ENCODE measurements at places on chromosomes 7 and 10.

DNA sequence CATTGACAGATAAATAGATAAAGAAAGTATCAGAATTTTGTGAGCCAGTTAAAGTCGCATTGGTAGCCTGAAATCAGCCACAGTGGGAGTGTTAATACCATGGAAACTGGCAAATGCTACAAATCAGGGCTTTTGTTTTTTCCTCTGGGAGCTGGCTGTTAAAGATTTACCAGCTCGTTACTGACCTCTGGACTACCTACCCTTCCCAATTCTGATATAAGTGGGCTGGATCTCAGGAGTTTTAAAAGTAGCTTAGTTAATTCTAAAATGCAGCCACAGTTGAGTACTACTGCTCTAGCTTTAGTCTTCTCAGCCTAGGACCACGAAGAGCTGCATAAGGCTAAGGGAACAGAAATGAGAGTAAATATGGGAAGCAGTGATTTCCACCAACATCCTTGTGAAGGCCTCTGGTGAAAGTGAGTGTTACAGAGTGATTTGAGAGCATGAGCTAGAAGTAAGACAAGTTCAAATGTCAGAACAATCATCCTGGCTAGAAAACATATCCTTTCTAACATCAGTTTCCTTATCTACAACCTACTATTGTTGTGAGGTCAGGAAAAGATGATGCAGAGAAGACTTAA, 53.2 kb downstream of the A1CF start:
- DNase-seq = no peak

DNA sequence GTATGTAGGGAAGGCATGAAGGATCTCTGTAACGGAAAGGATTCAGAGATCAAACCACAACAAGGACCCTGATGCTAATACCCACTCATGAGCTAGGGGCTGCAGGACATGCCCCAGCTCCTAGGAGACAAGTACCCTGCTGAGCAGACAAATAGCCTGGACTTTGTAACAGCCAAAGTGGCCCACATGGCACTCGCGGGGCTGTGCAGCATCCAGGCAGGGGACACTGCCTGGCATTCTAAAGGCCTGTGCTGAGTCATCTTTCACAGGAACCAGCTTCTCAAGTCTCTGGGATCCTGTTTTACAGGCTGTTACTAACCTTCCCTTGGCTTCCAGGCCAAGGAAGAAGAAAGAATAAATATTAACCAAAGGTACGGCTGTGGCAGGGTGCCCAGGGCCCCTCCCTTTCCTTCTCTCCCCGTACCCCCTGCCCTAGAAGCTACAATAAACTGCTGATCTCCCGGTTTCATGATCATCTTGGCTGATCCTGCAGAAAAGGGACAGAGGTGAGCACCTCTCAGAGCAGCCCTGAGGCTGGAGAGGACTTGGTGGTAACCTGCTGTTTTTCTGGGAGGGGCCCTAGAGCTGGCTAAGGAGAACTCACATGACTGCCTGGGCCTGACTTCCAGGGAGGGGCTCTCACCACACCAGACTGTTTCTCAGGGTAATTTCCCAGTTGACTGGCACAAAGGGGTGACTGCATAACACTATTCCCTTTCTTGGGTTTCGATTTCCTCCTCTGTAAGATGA, 4.2 kb upstream of the RPEL1 start:
- DNase-seq = no peak

DNA sequence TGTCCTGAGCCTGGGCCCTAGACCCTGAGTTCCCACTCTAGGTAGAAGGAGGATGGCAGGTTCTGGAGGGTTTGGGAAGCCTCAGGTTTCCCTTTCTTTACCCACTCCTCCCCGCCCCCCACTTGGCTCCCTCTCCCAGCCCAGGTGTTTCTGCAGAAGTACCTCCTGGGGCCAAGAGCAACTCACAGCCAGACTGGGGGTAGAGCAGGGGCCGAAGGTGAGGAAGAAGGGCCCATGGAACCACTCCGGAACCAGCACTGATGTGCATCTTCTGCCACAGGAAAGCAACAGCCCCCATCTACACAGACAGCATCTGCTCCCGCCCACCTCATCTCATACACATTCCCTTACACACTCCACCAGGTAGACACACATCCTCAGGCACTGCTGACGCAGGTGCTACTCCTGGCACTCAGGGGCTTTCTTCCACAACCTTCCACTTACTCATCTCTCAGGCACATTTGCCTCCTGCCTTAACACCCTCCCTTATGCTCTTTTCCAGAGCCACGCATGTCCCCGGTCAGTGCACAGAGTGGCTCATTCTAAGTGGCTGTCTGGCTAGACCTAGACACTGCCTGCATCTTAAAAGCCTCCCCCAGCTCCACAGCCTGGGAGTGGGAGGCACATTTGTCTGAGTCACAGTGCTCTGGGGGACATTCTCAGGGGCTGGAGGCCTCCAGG, 1.8 kb downstream of the EPHB6 start:
- no peak for DNase-seq

DNA sequence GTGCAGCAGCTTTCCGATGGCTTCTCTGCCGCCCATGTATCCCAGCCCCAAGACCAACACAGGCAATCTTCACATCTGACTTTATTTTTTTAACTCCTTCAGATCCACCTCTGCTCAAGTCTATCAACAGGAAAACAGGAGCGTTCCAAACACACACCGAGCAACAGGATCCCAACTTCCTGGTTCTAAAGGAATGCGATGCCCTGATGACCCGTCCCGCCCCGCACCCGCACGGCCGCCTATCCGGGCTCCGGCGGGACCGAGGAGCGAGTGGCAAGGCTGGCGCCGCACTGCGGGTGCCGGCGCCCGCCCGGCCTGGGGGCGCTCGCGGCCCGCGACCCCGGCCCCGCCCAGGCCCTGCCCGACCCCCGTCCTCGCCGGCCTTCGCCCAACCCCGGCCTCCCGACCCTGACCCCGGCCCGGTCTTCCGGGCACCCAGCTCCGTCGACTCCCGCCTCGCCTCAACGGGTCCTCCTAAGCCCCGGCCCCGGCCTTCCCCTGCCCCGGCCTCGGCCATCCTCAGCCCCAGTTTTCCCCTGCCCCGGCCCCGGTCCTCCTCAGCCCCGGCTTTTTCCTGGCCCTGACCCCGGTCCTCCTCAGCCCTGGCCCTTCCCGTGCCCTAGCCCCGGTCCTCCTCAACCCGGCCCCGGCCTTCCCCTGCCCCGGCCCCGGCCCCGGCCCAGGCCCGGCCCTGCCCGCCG, 730 bp downstream of the LARP4B start:
- peak; percentile 11 for DNase-seq

DNA sequence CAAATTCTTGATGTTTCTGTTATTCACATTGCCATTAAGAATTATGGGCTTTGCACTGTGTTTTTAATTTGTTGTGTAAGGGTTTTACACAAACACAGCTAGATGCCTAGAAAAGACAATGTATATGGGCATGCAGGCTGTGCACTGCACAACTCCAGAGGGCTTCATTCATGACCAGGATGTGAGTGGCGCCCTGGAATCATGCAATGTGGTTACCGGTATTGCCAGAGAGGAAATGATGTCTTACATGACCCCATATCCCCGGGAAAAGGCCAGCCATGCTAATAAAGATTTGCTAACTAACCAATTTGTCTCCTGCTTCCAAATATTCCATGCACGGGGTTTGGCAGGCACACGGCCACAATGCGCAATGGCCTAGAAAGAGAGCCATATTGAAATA, 16.9 kb downstream of the KCNMA1 start:
- no peak for DNase-seq

DNA sequence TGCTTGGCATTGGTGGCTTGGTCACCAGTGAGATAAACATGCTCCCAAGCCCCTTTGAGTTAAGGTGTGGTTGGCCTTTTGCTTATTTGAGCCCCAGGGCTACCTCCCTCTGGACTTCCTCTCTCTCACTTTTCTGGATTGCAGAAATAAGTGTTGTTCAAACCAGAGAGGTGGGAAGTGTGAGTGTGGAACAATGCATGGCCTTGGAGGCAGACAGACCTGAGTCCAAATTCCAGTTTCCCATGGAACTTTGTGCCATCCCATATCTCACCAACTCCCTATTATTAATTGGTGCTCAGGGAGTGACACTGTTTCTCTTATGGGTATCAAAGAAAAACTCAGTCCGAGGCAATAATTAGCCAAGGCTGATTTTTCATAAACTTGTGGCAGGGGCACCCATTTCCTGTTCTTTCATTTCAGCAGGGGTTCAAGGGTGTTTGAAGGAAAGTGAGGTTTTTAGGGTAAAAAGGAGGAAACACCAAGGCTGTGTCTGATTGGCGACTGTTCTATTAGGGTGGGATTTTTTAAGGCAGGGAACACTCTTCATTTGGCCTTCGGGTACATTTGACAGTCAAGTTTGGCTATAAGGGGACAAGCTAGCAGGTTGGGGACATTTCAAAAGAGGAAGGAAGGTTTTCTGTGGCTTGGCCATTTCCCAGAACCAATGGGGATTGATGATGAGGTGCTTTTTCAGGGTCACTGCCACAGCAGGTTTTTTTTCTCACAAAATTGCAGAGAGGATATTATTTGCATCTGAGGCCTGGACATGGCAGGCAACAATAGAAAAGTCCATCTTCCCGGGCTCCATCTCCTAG, 148.8 kb upstream of the NPY start:
- no peak for DNase-seq

DNA sequence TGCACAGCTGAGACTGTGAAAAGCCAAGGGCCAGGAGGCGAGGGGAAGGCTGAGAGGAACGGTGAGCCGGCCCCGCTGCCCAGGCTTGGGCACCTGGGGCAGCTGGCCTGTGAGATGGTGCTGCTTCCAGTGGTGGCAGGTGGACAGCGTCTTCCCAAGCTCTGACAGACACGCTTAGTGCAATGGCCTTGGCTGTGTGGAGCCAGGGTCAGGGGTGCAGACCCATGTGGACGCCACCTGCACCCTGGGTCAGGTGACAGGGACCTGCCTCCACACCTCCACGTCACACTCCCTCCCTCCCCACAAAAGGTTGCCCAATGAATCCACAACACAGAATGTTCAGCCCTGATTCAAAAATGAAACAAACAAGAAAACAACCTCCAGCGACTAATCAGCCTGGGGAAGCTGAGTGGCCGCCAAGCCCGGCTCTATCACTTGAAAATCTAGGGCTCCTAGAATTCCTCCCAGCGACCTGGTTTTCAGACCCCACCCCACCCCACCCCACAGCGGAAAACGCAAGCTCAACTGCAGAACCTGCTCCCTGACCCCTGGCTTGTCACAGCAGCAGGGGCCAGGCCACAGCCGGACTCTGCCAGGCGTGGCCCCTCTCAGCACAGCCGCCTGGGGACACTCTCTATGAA, 54.3 kb downstream of the PRKAG2 start:
- no peak for DNase-seq

DNA sequence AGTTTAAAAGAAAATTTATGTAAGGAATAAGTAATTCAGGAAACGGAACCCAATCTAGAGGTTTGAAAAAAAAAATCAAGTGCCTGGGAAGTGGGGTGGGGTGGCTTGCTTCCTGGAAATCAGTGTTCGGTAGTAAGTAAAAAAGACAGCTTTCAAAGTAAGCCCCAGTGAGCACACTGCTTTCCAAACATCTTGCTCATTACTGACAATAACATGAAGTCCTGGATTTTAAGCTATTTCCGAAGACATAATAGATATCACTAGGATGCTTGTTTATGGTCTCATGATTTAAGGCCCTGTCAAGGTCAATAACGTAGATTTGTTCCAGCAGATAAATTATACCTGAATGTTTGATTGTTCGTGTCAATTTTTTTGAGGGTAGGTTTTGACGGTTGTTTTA, 1.3 kb downstream of the STAMBPL1 start:
- no peak for DNase-seq

DNA sequence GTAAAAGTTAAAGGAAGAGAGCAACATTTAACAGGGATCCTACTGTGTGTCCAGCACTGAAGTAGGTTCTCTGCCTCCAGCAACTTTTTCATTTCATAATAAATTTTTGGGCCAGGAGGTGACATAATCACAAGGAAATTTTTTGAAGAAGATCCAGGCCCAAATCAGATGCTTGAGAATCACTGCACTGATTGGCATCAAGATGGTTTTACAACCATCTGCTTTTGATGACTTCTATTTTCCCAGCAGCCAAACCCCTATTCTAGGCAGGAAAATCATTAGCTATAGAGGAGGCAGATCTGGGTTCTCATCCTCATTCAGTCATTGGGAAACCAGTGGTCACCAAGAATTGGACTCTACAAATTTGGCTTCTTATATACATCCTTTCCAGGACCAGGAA, 79.0 kb downstream of the ARL4A start:
- no peak for DNase-seq

- DNase-seq = no peak
Measured at GRCh38 chr7:93902777-93903423, 3.5 kb upstream of the GNGT1 start.

DNA sequence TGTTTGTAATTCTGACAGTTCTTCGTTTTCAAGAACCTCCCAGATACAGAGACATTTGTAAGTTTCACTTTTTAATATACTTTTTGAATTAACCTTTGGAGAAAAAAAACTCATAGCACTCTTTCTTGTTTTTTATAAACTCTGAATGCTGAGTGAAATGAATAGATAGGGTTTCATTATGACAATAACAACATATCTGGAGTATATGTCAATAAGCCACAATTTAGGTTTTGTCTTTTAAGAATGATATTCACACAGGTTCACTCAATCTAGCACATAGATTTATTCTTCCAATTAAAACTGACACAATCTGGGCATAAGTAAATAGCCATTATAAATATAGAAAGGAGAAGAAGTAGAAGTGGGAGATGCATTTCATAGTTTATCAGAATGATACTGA, 21.7 kb downstream of the ABCA13 start:
- no peak for DNase-seq

GRCh38 chr10:63266391-63267316, 133.5 kb downstream of the NRBF2 start:
- DNase-seq = no peak

GRCh38 chr10:88033385-88033784, 170.0 kb downstream of the PTEN start:
- DNase-seq = no peak

DNA sequence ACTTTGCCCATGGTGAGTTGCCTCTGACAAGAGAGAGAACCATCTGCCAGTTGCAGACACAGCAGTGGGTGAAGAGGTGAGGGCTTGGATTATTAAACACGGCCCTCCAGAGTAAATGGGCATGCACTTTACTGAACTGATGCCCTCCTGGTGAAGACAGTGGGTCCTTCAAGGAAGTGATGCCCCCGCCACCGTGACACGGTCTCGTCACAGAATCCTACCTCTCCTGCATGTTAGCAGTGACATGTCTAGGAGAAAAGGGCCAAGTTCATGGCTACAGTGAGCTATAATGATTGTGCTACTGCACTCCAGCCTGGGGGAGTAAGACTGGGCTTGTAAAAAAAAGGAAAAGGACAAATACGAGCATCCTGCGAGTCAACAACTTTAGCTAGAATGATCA, 2.4 kb downstream of the BNIP3 start:
- DNase-seq = no peak

DNA sequence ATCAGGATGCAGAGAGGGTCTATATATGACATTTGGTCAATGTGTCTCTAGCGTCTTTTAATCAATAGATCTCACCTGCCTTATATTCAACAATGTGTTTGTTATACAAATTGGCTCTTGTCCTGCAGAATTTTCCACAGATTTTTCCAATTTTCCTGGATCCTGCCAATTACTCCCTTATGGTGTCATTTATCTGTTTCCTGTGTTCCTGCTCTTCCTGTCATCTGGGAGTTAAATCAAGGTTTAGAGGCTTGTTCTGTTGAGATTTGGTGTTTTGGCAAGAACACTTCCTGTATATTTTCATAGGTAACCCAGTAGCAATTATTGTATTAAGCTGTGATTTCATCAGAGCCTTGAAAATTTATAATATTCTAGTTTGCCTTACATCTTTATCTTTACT, 8.8 kb upstream of the C10orf71 start:
- no peak for DNase-seq

- no peak for DNase-seq
Measured at GRCh38 chr7:114217026-114217806, 197.4 kb upstream of the FOXP2 start.

- DNase-seq = peak; percentile 56
Measured at GRCh38 chr10:6494936-6495592, 85.0 kb downstream of the PRKCQ start.

GRCh38 chr10:71741029-71741428, 21.5 kb upstream of the C10orf105 start:
- no peak for DNase-seq
